ENCODE measurements at places on chromosomes 7 and 10.

- H3K4me1 ChIP-seq, result no peaks in the 10 kb centered on the region
- no peaks in the 10 kb centered on the region for H3K36me3 ChIP-seq
- no peaks in the 10 kb centered on the region for H3K27me3 ChIP-seq
Observed at GRCh38 chr7:38186593-38187314, 8.7 kb downstream of the STARD3NL start.

GRCh38 chr7:17709599-17709998 lies 230.7 kb downstream of the SNX13 start:
- no peak overlapping the region for H3K27ac ChIP-seq
- H3K27me3 ChIP-seq, result no peaks in the 10 kb centered on the region
- no peak for DNase-seq
- no peaks in the 10 kb centered on the region for H3K36me3 ChIP-seq
- H3K4me1 ChIP-seq, result peaks cover 5% of the 10 kb centered on the region

GRCh38 chr7:135715673-135716072 lies 12.3 kb downstream of the SLC13A4 start:
- no peak overlapping the region for H3K27ac ChIP-seq
- peaks cover 13% of the 10 kb centered on the region for H3K4me1 ChIP-seq
- DNase-seq, result no peak
- H3K4me3 ChIP-seq, result no peak overlapping the region
- H3K27me3 ChIP-seq, result no peaks in the 10 kb centered on the region

- H3K36me3 ChIP-seq, result no peaks in the 10 kb centered on the region
- H3K27ac ChIP-seq, result no peak overlapping the region
- H3K4me1 ChIP-seq, result no peaks in the 10 kb centered on the region
Observed at GRCh38 chr10:51659344-51659743, 40.1 kb downstream of the CSTF2T start.

DNA sequence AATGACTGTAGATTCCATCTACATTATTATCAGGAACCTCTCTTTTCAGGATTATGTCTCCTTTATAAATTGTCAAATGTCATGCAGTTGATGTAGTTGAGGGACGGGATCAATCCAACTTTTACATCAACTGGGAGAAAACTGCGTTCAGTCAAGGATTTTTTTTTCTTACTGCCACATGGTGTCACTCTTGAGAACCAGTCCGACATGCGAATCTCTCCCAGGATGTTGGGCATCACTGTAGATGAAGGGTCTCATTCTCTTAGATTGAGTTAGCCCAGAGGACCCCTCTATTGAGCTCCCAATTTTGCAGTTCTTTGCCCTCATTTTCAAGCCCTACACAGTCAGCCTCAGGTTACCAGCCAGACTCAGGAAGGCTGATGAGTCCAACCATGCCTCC lies 120.3 kb upstream of the PTPRZ1 start:
- H3K4me1 ChIP-seq, result no peaks in the 10 kb centered on the region
- no peak overlapping the region for H3K4me3 ChIP-seq
- no peaks in the 10 kb centered on the region for H3K36me3 ChIP-seq
- no peak for DNase-seq

DNA sequence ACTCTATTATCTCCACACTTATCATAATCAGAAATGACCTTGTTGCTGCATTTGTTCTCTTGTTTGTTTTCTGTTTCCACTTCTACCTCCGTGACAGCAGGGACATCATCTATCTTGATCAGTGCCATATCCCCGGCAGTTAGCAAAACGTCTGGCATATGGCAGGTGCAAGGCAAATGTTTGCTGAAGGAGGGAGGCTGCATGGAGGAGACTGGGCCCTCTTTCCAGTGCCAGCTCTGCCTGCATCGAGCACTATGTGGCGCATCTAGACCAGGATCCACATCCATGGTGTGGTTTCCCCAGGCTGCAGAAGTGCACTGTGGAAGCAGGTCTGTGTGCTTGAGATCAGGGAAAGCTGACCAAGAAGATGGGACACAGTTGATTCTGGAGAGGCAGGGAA lies 181.2 kb downstream of the KCNMA1 start:
- H3K4me3 ChIP-seq, result no peak overlapping the region
- DNase-seq, result no peak
- no peaks in the 10 kb centered on the region for H3K36me3 ChIP-seq
- H3K27ac ChIP-seq, result no peak overlapping the region

DNA sequence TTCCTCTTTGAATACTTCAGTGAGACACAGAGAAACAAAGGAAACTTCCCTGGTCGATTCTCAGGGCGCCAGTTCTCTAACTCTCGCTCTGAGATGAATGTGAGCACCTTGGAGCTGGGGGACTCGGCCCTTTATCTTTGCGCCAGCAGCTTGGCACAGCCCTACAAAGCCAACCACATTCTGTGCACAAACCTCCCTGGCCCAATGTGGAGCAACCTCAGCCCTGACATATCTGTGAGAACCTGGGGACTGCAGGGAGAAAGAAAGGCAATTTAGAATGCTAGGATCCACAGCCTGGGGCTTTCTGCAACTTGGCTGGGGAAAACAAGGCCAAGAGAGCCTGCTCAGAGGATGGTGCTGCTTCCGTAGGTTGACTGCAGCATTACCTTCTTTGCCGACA lies 63.5 kb upstream of the PRSS58 start:
- DNase-seq, result no peak
- H3K27me3 ChIP-seq, result no peaks in the 10 kb centered on the region
- no peaks in the 10 kb centered on the region for H3K4me1 ChIP-seq
- H3K36me3 ChIP-seq, result no peaks in the 10 kb centered on the region
- no peak overlapping the region for H3K27ac ChIP-seq

GRCh38 chr10:112327678-112328077 lies 44.5 kb downstream of the TECTB start:
- H3K4me1 ChIP-seq, result peaks cover 12% of the 10 kb centered on the region
- H3K36me3 ChIP-seq, result no peaks in the 10 kb centered on the region
- no peak overlapping the region for H3K4me3 ChIP-seq
- no peak overlapping the region for H3K27ac ChIP-seq
- no peaks in the 10 kb centered on the region for H3K27me3 ChIP-seq

DNA sequence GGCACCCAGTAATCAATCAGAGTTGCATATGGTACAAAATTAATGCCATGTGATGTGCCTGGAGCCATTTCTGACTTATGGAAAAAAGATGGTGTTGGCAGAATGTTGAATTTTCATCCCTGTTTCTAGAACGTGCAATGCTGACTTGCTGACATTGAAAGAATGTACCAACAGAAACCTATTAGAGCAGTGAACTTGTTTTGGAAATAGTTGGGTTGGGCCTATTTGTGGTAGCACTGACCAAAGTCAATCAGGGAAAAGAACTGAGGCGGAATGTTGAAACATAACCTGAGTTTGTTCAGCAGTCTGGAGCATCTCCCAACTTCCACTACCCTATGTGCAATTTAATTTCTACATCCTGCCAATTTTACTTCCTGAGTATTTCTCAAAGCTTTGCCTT lies 11.7 kb upstream of the KIAA1217 start:
- no peaks in the 10 kb centered on the region for H3K36me3 ChIP-seq
- H3K4me3 ChIP-seq, result no peak overlapping the region
- no peak overlapping the region for H3K27ac ChIP-seq
- no peaks in the 10 kb centered on the region for H3K27me3 ChIP-seq
- DNase-seq, result no peak
- peaks cover 7% of the 10 kb centered on the region for H3K4me1 ChIP-seq

GRCh38 chr10:119518176-119518575 lies 24.3 kb downstream of the RGS10 start:
- no peak for DNase-seq
- H3K27me3 ChIP-seq, result no peaks in the 10 kb centered on the region
- H3K27ac ChIP-seq, result no peak overlapping the region

- H3K27ac ChIP-seq, result peak overlapping the region; percentile 88
- peaks cover 54% of the 10 kb centered on the region for H3K4me1 ChIP-seq
- H3K36me3 ChIP-seq, result peaks cover 21% of the 10 kb centered on the region
Observed at GRCh38 chr10:62084451-62084850, 183.0 kb downstream of the ARID5B start.

GRCh38 chr7:114598946-114599345 lies 184.3 kb downstream of the FOXP2 start:
- no peaks in the 10 kb centered on the region for H3K36me3 ChIP-seq
- H3K27ac ChIP-seq, result no peak overlapping the region
- DNase-seq, result no peak
- no peak overlapping the region for H3K4me3 ChIP-seq
- no peaks in the 10 kb centered on the region for H3K27me3 ChIP-seq

DNA sequence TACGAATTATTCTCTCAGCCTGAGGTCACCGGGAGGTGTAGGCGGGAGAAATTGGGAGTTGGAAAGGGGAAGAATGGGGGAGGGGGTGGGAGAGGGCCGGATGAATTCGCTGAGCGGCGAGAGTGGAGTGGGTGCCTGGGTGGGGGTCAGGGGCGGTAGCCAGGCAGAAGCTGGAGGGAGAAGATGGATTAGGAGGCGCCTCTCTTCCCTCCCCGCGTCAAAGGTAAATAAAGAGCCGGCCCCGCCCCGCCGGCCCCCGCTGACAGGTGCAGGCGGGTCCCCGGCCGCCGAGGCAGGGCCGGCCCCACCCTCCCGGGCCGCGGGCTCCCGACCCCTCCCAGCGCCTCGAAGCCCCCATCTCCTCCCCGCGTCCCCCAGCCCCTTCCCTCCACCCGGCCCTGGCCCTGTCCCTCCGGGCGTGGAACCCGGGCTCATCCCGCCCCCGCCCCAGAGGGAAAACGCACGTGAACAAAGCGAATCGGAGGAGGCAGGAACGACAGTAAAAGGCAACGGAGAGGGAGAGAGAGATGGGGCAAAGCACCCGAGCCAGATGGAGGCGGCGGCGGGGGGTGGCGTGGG lies 872 bp downstream of the FAM131B start:
- H3K27me3 ChIP-seq, result peaks cover 53% of the 10 kb centered on the region
- peaks cover 21% of the 10 kb centered on the region for H3K4me1 ChIP-seq
- peak overlapping the region; percentile 70 for H3K4me3 ChIP-seq
- no peak overlapping the region for H3K27ac ChIP-seq
- no peaks in the 10 kb centered on the region for H3K36me3 ChIP-seq
- no peak for DNase-seq

GRCh38 chr7:91051966-91052365 lies 212.3 kb upstream of the FZD1 start:
- H3K27ac ChIP-seq, result no peak overlapping the region
- H3K27me3 ChIP-seq, result no peaks in the 10 kb centered on the region
- no peaks in the 10 kb centered on the region for H3K4me1 ChIP-seq
- no peak for DNase-seq
- no peak overlapping the region for H3K4me3 ChIP-seq

DNA sequence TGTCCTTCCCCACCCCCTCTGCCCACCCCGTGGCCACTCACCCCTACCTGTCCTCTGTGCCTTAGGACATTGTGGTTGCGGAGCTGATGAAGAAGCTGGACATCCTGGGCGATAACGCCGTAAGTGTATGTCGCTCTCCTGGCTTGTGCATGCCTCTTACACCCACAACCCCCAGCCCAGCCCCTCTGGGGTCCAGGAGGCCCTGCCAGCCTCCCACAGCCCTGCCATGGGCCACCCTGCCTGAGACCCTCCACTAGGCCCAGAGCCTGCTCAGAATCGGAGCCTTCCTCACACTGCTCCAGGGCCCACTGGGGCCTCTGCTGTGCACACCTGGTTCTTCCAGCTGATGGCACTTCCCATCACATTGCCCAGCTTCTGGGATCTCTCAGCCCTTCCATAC lies 36.8 kb upstream of the DPYSL4 start:
- H3K4me1 ChIP-seq, result no peaks in the 10 kb centered on the region
- peak; percentile 42 for DNase-seq
- H3K27ac ChIP-seq, result no peak overlapping the region
- H3K27me3 ChIP-seq, result no peaks in the 10 kb centered on the region
- H3K4me3 ChIP-seq, result no peak overlapping the region

DNA sequence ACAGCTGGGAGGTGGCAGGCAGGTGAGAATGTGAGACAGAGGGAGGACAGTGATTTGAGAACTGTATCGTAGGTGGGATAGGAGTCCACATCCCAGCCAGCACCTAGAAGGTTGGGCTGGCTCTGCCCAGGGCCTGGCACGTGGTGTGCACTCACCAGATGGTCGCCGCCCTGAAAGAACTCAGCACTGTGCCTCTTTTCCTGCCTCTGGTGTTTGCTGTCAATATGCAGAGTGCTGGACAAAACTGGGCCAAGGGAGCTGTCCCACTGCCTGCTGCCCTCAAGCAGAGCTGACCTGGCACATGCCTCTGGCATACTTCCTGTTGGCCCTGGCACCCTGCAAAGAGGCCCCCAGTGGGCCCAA lies 36.8 kb downstream of the CHST3 start:
- no peaks in the 10 kb centered on the region for H3K27me3 ChIP-seq
- H3K36me3 ChIP-seq, result peaks cover 4% of the 10 kb centered on the region
- no peak for DNase-seq
- H3K4me3 ChIP-seq, result no peak overlapping the region
- H3K27ac ChIP-seq, result peak overlapping the region; percentile 34

DNA sequence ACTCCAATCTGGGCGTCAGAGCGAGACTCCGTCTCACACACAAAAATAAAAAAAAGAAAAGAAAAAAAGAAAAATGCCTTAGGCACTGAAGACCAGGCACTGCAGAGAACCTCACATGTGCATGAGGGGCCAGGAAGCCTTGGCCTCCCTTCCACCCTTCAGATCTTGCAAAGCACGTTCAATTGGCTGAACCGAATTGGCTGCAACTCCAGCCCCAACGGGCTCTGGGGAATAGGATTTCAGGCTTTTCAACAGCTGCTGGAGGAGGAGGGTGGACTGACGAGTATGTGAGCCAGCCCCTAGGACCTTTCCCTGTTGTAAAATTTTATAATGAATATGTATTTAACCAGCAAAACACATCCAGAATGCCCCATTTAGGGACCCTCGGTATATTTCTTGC lies 16.7 kb downstream of the TMEM120A start:
- no peaks in the 10 kb centered on the region for H3K27me3 ChIP-seq
- no peak overlapping the region for H3K27ac ChIP-seq
- peaks cover 44% of the 10 kb centered on the region for H3K36me3 ChIP-seq
- H3K4me1 ChIP-seq, result peaks cover 29% of the 10 kb centered on the region
- DNase-seq, result peak; percentile 69

DNA sequence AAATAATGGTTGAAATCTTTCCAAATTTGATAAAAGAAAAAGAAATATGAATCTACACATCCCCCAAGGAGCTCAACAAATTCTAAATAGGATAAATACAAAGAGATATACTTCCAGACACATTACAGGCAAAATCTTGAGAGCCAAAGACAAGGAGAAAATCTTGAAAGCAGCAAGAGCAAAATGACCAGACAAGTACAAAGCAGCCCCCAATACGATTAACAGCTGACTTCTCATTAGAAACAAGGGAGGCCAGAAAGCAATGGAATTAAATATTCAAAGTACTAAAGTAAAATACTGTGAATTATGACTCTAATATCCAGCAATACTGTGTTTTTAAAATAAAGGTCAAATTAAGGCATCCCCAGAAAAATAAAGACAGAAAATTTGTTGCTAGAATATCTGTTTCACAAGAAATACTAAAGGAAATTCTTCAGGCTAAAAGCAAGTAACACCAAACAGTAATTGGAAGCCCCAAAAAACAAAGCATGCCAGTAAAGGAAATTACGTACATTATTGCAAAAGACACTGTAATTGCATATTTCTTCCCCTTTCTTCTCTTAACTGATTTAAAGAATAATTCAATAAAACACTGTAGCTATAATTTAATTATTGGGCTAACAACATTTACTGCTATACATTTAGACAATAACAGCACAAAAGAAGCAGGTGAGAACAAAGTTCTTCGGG lies 36.4 kb downstream of the ZNF438 start:
- H3K4me1 ChIP-seq, result peaks cover 7% of the 10 kb centered on the region
- H3K27me3 ChIP-seq, result no peaks in the 10 kb centered on the region
- H3K27ac ChIP-seq, result no peak overlapping the region
- no peaks in the 10 kb centered on the region for H3K36me3 ChIP-seq

All from suprapubic skin (tissue), 4 donors.